ENCODE measurements at places on chromosomes 2 and 18.

- no peak overlapping the region for H3K4me3 ChIP-seq
- H3K27me3 ChIP-seq = no peaks in the 10 kb centered on the region
- no peak overlapping the region for H3K27ac ChIP-seq
- no peak for DNase-seq
- no peaks in the 10 kb centered on the region for H3K4me1 ChIP-seq
Observed at GRCh38 chr2:86617738-86618137, 5.9 kb downstream of the RNF103 start.

GRCh38 chr18:6205706-6206105 lies 209.0 kb downstream of the L3MBTL4 start:
- no peaks in the 10 kb centered on the region for H3K4me1 ChIP-seq
- no peak overlapping the region for H3K4me3 ChIP-seq
- DNase-seq = no peak
- no peaks in the 10 kb centered on the region for H3K36me3 ChIP-seq
- no peak overlapping the region for H3K27ac ChIP-seq

DNA sequence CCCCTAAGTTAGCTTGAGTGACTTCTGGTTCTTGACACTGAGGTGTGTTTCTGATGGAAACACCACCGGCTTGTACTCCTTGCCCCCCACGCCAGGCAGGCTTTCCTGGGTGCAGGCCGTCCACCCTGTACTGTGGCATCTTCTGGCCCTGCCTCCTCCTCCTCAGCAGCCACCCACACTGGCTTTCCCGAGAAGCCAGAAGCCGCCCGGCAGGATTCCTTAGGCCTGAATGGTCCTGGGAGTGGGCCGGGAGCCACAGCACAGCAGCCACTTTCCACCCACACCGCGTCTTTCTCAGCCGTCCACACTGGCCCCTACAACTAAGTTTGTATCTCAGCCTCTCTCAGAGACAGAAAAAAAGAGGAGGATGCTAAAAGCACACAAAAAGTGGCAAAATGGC lies 2.1 kb upstream of the HSBP1L1 start:
- no peaks in the 10 kb centered on the region for H3K4me1 ChIP-seq
- H3K4me3 ChIP-seq = no peak overlapping the region
- no peak for DNase-seq
- H3K27me3 ChIP-seq = no peaks in the 10 kb centered on the region
- no peaks in the 10 kb centered on the region for H3K36me3 ChIP-seq

DNA sequence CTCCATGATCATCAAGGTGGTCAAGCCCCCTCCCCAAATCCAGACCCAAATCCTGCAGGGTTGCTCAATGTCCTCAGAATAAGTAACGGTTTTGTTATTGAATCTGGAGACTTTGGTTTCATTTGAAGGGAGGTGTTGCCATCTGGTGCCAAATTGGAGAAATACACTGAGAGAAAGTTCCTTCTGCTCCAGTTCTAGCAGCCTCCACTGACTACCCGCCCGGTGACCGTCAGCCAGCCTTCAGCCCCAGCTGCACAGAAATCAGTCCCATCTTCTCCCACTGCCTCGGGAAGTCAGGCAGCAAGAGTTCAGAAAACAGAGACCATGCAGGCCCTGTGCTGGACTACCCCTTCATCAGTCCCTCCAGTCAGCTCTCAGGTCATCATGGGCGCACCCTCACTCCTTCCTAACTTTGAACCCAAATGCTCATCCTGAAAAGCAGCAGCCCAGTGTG lies 38.7 kb downstream of the PKDCC start:
- H3K27me3 ChIP-seq = no peaks in the 10 kb centered on the region
- no peak for DNase-seq
- H3K36me3 ChIP-seq = no peaks in the 10 kb centered on the region
- H3K27ac ChIP-seq = no peak overlapping the region

DNA sequence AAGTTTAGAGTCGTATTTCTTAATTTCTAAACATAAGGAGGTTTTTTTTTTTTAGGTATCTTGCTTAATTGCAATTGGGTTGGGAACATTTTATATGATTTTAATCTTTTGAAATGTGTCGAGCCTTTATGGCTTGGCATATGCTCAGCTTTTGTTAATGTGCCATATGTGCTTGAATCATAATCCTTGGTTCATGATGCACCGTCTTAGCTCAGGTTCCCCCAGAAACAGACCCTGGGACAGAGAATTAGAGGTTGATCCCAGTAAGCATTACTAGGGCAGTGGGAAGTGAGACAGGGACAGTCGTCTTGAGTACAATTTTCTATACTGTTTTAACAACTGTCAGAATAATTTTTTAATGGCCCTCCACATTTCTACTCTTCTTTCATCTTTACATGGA lies 9.3 kb downstream of the CHCHD5 start:
- H3K4me1 ChIP-seq = no peaks in the 10 kb centered on the region
- H3K27me3 ChIP-seq = no peaks in the 10 kb centered on the region

GRCh38 chr18:48819781-48820482 lies 130.8 kb downstream of the SMAD7 start:
- H3K4me1 ChIP-seq = no peaks in the 10 kb centered on the region
- H3K4me3 ChIP-seq = no peak overlapping the region
- DNase-seq = peak; percentile 57
- H3K27me3 ChIP-seq = no peaks in the 10 kb centered on the region
- peaks cover 16% of the 10 kb centered on the region for H3K36me3 ChIP-seq

- H3K27ac ChIP-seq = no peak overlapping the region
- H3K27me3 ChIP-seq = no peaks in the 10 kb centered on the region
- no peaks in the 10 kb centered on the region for H3K36me3 ChIP-seq
- no peaks in the 10 kb centered on the region for H3K4me1 ChIP-seq
- DNase-seq = no peak
- H3K4me3 ChIP-seq = no peak overlapping the region
Observed at GRCh38 chr2:579961-580360, 97.2 kb downstream of the TMEM18 start.

DNA sequence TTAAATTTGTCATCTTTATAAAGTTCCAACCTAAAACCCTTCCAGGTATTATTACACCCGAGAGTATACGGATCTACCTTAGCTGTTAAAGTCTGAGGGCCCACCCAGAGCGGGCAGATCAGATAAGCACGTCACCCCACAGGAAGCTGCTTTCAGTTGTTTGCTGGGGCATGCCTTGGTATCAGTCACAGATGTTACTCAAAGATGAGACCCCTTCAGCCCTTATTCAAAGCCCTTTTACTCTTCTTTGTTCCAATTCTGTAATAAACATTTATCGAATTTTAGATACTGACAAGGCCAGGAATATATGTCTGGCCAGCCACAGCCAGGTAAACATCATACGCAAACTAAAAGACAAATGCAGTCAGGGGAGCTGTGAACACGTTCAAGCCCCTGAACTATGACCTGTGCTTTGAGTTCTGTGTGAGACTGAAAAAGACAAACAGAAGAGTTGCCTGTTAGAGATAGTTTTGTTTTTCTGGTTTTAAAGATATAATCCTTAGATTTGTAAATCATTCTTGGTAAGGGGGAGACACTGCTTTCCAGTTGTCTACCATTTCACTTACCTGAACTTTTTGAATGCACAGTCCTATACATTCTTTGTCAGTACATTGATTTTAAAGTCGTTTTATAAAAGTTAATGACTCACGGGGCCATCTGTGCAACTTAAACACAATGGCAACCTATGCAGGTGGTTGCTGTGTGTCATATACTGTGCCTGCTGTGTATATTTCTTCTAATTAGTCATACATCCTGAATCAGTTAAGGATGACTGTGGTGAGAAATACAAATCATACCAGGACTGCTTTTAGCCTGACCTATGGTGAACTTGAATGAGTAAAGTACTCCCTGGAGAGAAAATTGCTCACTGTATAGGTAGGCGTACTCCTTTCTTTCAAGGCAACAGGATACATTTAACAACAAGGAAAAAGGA lies 100.5 kb upstream of the ITPRID2 start:
- H3K36me3 ChIP-seq = no peaks in the 10 kb centered on the region
- no peak overlapping the region for H3K27ac ChIP-seq
- H3K4me1 ChIP-seq = no peaks in the 10 kb centered on the region
- H3K4me3 ChIP-seq = no peak overlapping the region
- no peaks in the 10 kb centered on the region for H3K27me3 ChIP-seq
- DNase-seq = no peak

Data from right atrium auricular region (tissue), 2 donors.